T-helper 9 cell (primary cell): ENCODE measurements at places on chromosomes 6 and 20.

DNA sequence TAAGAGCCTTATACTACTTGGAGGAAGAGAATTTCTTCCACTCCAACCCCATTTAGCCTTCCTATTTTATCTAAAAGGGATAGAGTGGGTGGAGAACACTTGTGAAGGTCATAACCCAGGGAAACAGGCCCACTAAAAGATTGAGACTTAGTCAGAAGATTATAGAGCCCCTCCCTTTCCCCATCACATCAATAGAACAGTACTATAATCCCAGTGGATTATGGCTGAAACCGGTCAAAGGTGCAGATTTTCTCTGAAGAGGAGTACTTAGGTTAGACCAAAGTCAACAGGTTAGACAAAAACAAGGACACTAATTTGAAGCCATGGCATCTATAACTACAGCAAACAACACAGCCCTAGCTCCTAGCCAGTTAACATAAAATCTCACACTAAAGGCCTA is 330.9 kb upstream of the NOX3 start:
- no peak for DNase-seq

- DNase-seq = no peak
Measured at GRCh38 chr20:50381771-50382593, 128.2 kb upstream of the PTPN1 start.

- no peak for DNase-seq
Measured at GRCh38 chr6:31033075-31033474, 22.8 kb downstream of the MUC22 start.

DNA sequence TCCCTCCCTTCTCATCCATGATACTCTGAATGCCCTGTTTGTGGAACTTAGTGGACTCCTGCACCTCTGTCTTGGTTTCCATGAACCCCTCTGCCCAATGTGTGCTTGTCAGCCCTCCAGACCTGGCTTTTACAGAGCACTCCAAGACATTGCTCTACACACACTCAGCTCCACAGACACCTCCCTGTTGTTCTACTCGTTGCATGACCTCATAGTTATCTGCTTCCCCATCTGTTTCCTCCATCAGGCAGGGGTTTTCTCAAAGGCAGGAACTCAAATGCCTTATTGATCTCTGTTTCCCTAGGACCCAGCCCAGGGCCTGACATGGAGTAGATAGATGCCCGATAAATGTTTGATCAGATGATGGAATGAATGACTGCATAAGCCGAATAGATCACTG is 13.3 kb downstream of the PLCG1 start:
- no peak for DNase-seq

DNA sequence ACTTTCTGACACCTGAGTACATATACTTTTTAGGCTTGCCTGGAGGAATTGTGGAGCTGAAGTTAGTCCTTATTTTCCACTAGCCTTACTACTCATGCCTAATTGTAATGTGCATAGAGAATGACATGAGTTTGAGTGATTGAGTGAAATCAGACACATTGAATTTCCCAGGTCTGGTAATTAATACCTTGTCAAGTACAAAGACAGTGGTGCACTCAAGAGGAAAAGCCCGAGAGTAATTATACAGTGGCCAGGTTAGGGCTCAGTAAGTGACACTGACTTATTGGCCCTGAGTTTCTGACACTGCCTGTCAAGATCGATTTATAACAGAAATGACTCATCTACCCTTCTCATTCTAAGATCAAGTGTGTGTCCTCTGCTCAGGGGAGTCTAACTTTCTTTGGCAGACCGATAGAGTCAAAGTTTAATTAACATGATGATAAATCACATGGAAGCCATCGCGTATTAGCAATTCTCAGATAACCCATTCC is 288.3 kb downstream of the TPBG start:
- DNase-seq = no peak

DNA sequence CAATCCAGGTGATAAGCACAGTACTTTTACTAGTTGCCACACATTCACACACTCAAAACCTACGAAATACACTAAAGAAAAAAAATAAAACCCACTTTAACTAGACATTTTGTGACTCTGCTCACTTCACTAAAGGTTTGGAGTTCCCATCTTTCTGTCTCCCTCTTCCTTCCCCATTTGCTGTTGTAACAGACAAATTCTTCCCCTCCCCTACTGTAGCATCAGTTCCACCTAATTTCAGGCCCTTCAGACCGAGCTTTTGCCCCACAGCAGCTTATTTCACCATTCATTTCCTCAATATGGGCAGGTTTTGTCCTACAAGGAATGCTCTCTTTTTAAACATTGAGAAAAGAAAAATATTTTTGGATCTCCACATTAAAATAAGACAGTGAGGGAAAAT is 31.3 kb upstream of the MRAP2 start:
- DNase-seq = no peak

DNA sequence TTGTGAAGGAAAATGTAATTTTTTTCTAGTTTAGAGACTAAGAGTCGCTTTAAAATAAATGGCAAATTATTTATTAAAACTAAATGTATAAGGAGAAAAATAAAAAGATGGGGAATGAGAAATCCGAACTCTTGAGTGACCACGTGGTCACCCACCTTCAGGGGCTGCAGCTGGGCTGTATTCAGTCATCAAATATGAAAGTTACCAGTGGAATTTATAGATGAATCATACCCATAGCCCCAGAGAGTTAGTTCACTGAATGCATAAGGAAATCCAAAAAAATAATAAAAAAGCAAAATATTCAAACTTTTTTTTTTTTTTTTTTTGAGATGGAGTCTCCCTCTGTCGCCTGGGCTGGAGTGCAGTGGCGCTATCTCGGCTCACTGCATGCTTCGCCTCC is 947.7 kb upstream of the ADGRB3 start:
- DNase-seq = no peak

DNA sequence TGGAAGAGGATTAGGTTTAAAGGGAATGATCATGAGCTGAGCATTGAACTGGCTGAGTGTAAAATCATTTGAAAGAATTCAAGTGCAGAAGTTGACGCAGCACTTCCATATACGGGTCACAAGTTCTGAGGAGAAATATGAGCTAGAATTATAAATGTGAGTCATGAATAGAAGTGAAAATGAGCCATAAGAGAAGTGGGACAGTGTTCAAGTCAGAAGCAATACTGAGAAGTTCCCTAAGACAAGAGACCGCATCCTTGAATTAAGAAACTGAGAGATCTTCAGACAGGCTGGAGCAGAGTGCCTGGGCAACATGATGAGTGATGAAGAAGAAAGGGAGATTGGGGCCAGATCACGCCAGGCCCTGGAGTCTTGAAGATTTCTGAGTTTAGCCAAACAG is 209.7 kb downstream of the TBX18 start:
- no peak for DNase-seq

DNA sequence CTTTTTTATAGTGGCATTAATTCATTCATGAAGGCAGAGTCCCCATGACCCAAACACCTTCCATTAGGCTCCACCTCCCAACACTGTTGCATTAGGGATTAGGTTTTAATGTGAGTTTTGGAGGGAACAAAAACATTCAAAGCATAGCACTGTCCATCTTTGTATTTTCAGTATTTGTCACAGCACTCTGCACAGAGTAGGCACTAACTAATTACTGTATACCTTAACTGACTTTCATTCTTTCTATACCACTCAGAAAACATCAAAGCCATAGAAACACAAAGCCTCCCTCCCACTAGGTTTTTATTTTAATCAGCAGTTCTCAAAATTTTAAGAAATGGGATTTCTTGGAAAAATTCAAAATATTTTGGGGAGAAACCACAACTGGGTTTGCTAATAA is 21.8 kb upstream of the AHI1 start:
- DNase-seq = no peak
